ENCODE measurements at places on chromosomes 1 and 21.

DNA sequence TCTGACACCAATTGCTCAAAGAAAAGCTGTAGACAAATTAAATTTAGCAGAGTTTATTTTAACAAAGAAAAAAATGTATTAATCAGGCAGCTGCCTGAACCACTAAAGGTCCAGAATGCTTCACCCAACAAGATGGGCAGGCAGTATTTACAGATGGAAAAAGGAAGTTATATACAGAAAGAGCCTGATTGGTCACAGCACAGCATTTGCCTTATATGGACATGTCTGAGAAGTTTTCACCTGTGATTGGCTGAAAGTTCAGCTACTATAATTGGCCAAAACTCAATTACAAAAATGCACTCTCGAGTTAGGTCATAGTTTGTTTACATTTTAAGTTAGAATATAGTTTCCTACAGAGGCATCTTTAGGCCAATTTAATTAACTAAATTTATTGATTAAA lies 15.1 kb upstream of the FMO1 start:
- no peak for DNase-seq

DNA sequence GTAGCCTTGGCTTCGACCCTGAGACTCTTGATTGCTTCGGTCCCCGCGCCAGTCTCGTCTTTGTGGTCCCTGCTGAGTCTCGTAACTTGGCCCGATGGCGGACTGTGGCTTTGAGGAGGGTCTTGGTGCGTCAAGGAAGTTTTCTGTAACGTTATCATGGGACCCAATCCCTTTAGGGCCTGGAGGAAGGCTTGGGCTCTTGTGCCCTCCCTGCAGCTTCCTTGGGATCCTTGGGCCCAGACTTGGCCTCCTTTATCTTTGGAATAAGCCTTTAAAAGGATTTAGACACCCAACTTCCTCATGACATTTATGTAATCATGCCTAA lies 371 bp downstream of the ZMPSTE24 start:
- no peak for DNase-seq

DNA sequence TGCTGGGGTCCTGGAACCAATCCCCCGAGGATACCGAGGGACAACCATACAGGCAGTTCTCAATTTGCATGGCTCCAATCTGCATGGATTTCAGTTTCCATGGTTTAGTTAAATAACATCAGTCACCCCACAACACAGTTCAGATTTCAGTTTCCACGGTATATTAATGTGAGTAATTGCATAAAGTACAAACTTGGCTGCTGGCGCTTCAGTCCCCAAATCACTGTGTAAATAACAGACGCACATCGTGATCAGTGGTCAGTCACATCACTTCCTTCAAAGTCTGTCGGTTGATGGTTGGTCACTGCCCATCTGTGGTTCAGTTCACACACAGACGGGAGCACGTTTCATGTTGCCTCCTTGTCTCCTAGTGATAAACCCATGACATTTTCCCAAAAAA lies 66.4 kb upstream of the LPGAT1 start:
- DNase-seq: no peak

DNA sequence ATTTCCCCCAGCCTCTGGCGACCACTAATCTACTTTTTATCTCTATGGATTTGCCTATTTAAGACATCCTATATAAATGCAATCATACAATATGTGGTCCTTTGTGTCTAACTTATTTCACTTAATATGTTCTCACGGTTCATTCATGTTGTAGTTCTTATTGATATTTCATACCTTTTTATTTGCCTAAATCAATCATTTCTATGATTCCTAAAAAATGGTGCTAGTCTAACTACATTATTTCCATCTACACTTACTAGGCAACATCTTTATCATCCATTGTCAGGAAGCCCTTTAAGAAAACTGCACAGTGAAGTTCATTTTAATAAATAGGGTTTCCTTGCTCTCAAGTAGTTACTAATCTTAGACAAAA lies 380 bp upstream of the FBXO28 start:
- no peak for DNase-seq

GRCh38 chr1:222079566-222079965 lies 337.7 kb upstream of the DUSP10 start:
- no peak for DNase-seq
